T-helper 1 cell (primary cell): ENCODE measurements at places on chromosomes 3 and 15.
A peak's percentile ranks its signal among the peaks of the same experiment; 100 is the strongest.

DNA sequence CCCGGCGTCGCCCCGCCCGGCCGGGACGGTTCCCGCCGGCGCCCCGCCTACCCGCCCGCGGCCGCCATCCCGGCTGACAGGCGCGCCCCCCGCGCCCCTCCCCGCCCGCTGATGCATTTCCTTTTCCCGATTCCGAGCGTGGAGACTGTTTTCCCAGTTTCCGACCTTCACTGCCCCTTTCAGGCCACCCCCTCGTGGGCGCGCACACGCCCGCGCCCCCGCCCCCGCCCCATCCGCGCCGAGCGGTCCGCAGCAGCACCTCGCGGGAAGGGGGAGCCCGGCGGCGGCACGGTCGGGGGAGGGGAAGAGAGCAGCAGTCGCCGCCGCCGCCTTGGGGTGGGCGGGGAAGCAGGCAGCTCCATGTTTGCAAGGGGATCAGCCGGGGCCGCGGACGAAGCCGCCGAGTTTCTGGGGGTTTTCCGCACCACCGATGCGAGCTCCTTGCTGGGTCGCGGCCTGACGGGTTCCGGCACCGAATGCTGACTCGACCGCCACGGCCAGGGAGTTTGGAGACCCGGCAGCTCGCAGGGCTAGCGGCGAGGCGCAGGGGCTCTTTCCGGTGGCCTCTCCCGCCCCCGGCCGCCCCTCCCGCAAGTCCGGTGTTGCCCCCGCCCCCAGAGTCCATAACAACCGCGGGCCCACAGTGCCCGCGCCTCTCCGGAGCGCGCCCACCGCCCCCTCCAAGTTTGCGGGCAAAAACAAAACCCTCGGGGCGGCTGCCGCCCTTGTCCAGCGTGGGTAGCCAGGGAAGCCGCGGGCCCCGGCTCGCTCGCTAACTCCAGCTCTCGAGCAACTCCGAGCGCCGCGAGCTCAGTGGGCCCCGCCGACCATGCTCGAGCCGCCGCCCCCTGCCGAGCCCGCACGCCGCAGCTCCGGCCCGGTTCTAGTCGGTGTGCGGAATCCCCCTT lies 3.2 kb upstream of the SIN3A start:
- DNase-seq, result peak; percentile 81

GRCh38 chr3:53255423-53255774 lies 423 bp downstream of the TKT start:
- no peak for DNase-seq

GRCh38 chr3:62562017-62562416 lies 188.7 kb upstream of the FEZF2 start:
- no peak for DNase-seq

DNA sequence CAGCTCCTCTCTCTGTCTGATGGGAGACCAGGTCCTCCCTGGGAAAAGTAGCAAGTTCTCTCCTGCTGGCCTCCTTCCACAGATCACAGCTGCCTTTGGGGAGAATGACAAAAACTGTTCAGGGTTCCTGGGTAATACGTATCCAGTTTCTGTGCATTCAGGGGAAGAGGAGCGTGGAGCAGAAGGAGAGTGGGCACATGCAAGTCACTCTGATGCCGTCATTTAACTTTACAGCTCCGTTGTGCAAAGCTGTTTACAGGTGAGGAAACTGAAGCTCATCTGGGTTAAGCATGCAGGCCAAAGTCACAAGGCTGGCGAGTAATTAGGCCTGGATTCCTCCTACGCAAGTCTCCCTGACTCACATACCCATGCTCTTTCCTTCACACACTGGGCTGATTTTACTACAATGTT lies 7.5 kb upstream of the TM4SF1 start:
- DNase-seq, result no peak

- no peak for DNase-seq
These were observed 28.0 kb upstream of the VGLL4 start for GRCh38 chr3:11671648-11672100.

DNA sequence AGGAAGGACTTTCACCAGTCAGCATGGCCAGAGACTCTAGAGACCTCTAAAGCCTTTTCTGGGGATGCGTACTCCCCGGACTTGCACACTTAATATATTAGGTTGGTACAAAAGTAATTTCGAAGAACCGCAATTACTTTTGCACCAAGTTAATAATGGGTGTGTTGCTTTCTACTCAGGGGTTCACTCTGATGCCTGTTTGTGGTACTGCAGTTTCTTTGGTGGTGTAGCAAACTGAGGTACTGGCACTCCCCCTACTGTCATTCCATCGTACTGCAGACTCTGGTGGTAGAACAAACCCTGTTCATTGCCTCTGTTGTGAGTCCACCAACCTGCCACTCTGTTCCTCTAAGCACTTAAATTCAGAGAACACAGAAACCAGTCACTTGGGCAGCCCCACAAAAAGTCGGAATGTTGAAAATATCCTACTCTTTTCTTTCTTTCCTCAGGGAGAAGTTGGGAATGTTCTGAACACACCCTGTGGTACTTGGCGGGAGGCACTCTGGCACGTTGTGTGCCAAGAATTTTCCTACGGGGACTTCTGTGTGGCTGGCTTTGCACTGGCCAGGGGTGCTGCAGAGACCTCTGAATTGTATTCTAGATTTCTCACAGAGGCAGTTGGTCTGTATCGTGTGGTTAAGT lies 46.3 kb downstream of the GABRG3 start:
- DNase-seq, result no peak

DNA sequence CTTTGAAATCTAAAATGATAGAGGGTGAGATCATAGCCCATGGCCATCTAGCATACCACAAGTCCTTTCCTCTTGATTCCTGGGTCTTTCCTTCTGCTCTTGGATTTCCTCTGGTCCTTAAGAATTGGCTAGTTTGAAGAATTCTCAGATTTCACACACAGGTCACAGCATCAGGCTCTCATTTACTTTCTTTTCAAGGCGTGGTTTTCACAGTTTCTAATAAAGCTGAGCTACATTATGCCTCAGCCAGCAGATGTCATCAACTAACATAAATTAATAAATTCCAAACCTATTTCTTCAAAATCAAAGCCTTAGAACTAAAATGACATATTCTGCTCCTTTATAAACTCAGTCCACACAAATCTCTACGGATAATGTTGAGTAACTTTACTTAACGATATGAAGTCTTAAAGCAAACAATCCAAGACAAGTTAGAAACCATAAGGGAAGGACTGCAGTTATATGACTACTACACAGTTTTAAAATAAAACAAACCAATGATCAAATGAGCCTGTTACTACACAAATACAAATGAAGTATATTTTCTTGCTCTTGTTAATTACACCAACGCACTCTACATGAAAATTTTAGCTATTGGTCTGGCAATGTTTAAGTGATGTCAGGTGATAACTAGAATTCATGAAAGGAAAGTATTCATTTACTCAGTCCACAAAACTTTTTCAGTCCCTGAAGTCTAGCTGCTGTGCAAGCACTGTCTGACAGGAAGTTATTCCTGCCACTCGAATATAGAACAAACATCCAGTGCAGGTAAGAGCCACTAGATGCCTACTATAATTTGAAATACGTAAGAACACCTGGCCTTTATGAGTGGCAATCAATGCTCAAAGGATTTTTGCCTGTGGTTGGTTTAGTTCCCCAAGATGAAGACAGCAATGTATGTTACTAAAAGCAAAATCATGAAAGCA lies 9.2 kb downstream of the CCDC14 start:
- DNase-seq, result no peak

GRCh38 chr3:184320104-184320445 lies 5.7 kb downstream of the EIF4G1 start:
- no peak for DNase-seq

DNA sequence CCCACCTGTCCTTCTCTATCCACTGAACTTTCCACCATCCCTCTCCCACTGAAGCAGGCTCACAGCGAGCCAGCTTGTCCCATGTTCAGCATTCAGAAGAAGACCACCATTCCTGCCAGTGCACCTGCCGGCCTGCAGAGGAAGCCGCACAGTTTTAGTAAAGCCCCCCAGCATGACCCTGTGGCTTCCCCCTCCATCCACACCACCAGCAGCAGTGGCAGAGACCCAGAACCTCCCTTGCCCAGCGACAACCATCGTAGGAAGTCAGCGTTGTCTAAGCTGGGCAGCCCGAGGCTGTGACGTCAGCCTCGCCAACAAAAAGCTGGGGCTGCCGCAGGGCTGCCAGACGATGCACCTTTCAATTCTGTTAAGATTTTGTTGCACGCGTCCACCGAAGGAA lies 66.6 kb upstream of the TAMM41 start:
- no peak for DNase-seq

GRCh38 chr3:158774965-158775364 lies 26.9 kb upstream of the MFSD1 start:
- DNase-seq, result no peak

- no peak for DNase-seq
These were observed 19.8 kb upstream of the NUDT16 start for GRCh38 chr3:131361464-131362421.

DNA sequence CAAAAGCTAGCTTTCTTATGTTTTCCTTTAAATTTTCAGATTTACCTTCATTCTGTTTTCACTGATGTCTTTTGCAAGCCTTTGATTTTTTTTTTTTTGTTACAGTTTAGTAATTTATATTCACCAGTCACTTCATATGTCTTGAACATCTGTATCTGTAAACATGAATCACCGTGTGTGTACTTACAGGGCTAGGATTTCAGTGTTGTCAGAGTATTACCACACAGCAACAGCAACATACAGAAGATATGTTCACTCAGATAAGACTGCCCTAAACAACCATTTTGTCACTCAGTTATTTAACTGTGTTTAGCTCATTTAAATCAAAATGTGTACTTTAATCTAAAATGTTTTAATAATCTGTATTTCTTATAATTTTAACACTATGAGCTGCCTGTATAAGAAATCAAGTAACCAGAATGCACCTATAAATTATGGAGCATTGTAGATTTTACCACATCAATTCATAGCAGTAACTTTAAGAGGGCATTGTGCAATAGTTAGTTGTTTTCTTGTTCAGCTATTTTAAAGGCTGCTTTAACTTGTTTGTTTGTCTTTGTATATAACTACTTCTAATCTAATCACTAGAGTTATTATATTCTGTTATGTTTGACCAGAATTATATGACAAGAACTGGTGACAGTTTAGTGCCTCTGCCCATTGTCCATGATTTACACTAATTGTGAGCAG lies 50.4 kb downstream of the GHSR start:
- no peak for DNase-seq

DNA sequence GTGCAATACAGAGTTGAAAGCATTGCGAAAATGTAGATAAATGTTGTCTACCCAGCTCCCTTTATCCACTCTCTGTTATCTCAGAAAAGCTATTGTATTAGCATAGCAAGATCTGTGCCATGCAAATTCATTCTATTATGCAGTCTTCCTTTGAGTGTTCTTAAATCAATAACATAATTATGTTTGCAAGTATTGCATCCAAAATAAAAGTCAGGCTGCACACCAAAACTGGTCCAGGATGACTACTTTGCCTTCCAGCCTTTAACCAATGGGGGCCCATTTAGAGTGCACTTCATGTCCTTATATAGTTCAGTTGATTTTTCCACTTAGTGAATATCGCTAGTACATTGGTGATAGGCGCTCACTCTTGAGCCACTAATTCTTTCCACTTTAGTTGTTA lies 107.4 kb upstream of the MLF1 start:
- DNase-seq, result no peak

- DNase-seq, result no peak
These were observed 222.3 kb upstream of the CDIN1 start for GRCh38 chr15:36356978-36357601.

GRCh38 chr3:197514786-197515355 lies 40.9 kb downstream of the BDH1 start:
- DNase-seq, result no peak

GRCh38 chr15:30062881-30063280 lies 19.9 kb upstream of the GOLGA8J start:
- DNase-seq, result no peak

DNA sequence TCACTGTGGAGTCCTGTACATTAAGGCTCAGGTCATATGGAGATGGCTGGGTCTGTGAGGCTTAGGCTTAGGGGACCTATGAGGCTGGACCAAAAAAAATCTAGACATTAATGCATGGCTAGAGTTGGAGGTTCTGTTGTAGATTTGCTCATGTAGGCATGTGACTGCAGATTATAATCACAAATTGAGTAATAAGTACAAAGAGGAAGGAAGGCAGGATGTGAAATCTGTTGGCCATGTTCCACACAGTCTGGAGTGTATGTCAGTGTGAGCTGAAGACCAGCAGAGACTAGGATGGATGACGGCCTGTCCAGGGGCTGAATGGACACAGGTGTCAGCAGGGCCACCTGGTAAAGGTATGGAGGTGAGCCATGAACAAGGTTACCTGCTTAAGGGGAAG lies at the start of gene ST3GAL6:
Gene ST3GAL6, plus strand, starts transcription at position 265 of the 400 bp plus-strand sequence. CDS start 5,101 bp downstream, outside the sequence.
- no peak for DNase-seq

DNA sequence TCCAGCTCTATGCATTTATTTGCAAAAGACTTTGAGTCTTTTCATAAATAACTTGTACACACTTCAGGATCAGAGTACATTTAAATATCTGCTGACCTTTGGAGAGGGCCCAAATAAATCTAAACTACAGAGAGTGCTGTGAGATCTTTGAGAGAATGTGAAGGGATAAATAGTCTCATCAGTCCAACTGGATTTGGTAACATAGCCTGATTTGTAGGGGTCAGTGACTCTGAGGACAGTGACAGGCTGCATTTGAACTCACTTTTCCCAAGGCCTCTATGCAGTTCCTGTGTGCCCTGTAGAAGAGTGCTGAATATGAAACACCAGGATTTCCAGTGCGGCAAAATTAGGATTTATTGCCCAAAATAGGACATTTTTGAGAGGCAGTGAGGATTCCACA lies 136.2 kb downstream of the ZPLD1 start:
- DNase-seq, result no peak

DNA sequence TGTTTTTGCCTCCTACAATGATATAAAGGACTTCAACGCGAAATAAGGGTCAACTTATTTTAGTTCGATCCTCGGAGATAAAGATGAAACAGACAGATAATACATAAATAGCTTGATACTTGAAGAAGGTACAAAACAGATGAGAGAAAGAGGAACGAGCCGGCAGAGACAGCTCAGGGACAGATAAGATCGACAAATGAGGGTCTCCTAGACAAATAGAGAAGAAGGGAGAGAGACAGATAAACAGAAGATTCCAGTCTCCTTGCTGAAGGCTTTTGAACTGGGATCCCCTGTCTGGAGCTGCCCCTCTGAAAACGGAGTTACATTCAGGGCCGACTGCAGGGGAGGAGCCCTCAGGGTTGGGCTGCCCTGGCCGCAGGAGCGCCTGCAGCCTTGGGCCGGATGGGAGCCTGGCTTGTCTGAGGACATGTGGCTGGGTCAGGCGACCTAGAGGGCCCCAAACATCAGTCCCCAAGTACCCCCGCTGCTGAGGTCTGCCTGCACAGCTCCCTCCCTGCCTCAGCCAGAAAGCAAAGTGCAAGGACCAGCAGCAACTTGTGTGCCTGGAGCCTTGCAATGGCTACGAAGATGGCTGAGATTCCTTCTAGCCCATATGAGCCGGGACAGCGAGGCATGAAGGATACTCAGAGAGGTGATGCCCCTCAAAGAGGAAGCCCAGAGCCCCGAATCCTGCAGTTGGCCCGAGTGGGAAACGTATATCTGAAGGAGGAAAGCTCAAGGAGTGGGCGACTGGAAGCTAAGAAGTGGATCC lies 926 bp upstream of the SKOR1 start:
- DNase-seq, result no peak

GRCh38 chr3:156416846-156417558 lies 137.9 kb downstream of the SSR3 start:
- no peak for DNase-seq
